ENCODE measurements at places on chromosomes 7 and 10.

DNA sequence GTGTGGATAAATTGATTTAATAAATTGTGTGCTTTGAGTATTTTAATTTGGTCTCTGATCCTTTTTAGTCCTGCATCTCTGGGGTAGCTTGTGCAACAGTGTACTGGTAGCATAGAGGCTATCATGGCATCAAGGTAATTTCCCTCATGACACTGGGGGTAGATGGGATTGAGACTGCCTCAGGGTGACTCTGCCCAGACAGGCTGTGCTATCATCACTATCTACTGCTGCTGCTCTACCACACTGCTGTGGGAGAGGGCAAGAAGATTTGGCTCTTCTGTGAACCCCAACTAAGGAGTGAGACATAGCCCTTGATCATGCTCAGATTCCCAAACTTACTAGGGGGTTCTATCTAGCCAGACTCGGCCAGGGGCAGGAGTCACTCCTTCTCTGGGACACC lies 43.6 kb upstream of the JAZF1 start:
- DNase-seq = no peak

DNA sequence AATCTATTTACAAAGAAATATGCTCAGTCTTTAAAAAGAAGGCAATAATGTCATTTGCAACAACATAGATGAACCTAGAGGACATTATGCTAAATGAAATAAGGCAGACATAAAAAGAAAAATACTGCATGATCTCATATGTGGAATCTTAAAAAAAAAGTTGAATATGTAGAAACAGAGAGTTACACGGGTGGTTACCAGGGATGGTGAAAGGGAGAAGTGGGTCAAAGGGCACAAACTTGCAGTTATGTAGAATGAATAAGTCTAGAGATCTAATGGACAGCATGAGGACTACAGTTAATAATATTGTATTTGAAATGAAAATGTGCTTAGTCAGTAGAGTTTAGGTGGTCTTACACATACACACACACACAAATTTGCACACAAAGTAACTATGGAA lies 88.2 kb upstream of the CCDC71L start:
- no peak for DNase-seq

DNA sequence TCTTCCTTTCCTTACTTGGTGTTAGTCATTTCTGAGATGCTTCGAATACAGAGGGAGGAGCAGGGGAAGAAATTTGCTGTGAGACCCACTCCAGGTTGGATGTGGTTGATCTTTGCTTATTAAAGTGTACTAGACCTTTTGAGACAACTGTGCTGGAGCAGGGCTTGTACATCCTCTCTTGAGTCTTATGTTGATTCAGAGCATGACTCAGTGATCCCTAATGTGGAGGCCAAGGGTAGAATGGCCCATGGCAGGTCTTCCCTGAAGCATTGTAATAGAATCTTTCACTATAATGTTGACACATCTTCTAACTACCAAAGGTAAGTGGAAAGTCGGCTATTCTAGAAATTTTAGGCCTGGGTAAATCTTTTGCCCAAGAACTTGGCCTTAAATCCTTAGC lies 17.0 kb upstream of the SFR1 start:
- no peak for DNase-seq

DNA sequence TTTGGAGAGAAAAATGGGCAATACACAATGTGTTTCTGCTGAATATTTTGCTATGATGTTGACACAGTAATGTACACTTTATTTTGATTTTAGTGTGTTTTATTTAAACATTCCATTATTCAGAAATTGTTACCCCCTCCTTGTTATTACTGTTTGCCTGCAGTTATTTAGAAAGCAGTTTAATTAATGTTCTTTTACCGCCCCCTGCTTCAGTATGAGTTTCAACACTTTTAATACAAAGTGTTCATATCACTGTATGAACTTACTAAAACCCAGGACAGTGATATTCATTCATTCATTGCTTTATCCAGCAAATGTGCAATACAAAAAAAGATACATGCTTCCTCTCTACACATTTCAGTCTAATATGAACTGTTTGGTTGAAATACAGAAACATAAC lies 159.3 kb downstream of the AUTS2 start:
- no peak for DNase-seq

GRCh38 chr7:157622408-157623205 lies 285.8 kb downstream of the DNAJB6 start:
- DNase-seq = no peak

GRCh38 chr7:1268866-1269265 lies 36.2 kb downstream of the UNCX start:
- no peak for DNase-seq

DNA sequence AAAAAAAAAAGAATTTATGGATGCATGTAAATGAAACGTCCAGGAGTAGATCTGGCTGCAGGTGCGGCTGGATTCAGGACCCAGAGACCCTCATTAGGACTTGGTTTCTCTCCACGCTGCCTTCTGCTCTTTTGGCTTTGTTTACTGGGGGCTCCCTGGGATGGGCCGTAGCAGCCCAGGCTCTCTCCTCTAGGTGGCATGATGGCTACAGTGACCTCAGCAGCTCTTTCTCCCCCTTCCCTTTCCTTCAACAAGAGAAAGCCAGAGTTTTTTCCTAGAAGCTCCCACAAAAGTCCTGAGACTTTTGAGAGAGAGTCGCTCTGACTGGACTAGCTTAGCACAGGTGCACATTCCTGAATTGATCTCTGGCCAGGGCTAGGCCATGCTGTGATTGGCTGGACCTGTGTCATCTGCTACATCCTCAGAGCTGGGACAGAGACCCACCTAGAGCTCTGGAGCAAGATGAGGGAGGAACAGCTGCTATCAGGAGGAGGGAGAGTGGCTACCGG lies 67.8 kb upstream of the PDCD4 start:
- peak; percentile 16 for DNase-seq

GRCh38 chr10:85256481-85256880 lies 928.1 kb downstream of the CCSER2 start:
- no peak for DNase-seq

DNA sequence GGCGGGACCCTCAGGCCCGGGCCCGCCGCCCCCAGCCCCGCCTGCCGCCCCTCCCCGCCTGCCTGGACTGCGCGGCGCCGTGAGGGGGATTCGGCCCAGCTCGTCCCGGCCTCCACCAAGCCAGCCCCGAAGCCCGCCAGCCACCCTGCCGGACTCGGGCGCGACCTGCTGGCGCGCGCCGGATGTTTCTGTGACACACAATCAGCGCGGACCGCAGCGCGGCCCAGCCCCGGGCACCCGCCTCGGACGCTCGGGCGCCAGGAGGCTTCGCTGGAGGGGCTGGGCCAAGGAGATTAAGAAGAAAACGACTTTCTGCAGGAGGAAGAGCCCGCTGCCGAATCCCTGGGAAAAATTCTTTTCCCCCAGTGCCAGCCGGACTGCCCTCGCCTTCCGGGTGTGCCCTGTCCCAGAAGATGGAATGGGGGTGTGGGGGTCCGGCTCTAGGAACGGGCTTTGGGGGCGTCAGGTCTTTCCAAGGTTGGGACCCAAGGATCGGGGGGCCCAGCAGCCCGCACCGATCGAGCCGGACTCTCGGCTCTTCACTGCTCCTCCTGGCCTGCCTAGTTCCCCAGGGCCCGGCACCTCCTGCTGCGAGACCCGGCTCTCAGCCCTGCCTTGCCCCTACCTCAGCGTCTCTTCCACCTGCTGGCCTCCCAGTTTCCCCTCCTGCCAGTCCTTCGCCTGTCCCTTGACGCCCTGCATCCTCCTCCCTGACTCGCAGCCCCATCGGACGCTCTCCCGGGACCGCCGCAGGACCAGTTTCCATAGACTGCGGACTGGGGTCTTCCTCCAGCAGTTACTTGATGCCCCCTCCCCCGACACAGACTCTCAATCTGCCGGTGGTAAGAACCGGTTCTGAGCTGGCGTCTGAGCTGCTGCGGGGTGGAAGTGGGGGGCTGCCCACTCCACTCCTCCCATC lies 82.7 kb downstream of the PAX2 start:
- peak; percentile 71 for DNase-seq

DNA sequence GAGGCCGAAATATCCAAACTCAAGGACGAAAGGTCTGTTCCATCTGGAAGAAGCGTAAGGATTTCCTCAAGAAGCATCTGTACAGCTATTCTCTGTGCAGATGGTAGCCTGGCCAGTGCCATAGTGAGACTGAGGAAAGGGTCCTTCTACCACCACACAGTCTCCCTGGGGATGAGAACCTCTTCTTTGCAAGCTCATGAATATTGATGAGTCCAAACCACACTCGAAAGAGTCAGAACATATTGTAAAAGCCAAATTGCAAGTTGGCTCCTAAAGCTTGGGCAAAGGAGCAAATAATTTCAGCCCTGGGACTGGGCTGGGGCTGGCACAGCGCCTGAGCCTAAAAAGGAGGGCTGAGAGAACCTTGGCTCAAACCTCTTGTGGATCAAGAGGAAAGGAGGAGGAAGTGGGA lies 66.1 kb upstream of the PIP4K2A start:
- no peak for DNase-seq

GRCh38 chr10:29033311-29033940 lies 255.4 kb upstream of the LYZL1 start:
- no peak for DNase-seq

GRCh38 chr7:157983502-157984422 lies 603.9 kb downstream of the PTPRN2 start:
- DNase-seq = no peak

DNA sequence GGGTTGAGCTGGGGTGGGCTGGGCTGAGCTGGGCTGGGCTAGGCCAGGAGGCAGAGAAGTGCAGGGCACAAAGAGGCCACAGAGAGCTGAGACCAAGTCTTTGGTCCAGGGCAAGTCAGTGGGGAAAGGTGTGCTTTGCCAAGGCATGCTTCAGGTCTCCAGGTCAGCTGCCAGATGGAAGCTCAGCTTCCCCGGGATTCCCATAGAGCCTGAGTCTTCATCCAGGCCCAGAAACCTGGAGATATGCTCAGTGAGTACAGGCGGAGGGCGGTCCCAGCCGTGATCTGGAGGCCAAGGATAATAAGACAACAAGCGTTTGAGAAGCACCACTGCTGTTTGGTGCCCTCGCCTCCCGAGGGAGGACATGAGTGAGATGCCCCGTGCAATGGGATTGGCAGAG lies 4.7 kb upstream of the CALN1 start:
- no peak for DNase-seq

GRCh38 chr10:127039435-127039834 lies 134.2 kb downstream of the DOCK1 start:
- no peak for DNase-seq

DNA sequence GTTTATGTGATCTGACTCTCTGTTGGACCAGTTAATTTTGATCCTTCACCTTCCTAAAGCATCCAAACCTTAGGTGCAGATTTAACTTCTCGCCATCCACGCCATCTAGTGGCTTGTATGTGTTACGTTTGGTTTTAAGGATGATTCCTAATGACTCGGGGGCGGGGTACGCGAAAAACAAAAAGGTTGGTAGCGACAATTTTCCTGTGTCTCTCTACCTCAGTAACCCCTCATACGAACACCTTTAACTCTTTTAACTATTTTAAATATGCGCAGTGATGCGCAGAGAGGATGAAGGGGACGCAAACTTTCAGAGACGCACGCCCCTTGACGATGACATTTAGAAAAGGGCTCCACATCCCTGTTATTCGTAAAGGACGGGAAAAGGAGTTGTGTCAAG lies 714 bp upstream of the KCND2 start:
- peak; percentile 15 for DNase-seq

DNA sequence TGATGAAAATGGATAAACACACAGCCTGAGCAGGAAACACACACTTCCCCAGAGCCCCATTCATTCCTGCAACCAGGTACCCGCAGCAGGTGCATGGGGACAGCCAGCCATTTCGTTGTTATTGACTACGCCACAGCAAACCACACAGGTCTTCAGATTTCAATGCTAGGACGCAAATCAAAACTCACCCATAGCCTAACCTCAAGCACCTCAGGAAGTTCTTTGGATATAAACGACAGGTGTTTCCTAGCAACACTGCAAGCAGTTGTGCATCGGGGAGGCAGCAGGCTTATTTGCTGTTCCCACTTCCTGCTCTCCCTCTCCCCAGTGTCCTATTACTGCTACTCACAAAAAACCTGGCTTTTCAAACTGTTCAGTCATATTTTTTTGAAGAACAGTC lies 176.5 kb upstream of the FRMD4A start:
- no peak for DNase-seq

DNA sequence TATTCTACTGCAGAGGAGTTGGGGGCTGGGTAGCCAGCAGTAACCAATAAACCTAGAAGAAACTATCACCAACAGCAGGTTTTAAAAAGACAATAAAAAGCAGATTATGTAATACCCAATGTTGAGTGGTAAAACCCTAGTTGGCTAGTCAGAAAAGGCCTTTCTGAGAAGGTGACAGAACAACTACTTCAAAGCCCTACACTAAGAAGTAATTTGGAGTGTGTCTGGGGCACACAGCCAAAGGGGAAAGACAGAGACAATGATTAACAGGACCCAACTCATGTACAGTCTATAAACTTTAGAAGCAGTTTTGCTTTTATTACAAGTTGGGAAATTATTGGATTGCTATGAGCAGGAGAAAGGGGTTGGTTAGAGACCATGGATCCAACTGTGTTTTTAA lies 77.2 kb upstream of the TMEM106B start:
- no peak for DNase-seq

DNA sequence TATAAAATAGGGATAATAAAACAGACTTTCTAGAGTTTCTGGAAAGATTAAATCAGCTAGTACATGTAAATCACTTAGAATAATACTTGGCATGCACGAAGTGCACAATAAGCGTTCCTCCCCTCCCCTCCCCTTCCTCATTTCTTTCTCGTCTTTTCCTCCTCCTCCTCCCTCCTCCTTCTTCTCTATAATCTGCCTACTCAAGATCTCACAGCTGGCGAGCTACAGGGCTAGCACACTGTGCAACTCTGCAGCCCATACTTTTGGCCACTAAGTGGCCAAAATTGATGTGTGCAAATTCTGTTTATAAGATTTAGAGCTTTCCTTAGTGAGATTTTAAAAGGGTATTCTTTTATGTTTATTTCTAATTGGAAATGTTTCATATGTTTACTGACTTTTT lies 565.3 kb downstream of the PHTF2 start:
- DNase-seq = no peak

DNA sequence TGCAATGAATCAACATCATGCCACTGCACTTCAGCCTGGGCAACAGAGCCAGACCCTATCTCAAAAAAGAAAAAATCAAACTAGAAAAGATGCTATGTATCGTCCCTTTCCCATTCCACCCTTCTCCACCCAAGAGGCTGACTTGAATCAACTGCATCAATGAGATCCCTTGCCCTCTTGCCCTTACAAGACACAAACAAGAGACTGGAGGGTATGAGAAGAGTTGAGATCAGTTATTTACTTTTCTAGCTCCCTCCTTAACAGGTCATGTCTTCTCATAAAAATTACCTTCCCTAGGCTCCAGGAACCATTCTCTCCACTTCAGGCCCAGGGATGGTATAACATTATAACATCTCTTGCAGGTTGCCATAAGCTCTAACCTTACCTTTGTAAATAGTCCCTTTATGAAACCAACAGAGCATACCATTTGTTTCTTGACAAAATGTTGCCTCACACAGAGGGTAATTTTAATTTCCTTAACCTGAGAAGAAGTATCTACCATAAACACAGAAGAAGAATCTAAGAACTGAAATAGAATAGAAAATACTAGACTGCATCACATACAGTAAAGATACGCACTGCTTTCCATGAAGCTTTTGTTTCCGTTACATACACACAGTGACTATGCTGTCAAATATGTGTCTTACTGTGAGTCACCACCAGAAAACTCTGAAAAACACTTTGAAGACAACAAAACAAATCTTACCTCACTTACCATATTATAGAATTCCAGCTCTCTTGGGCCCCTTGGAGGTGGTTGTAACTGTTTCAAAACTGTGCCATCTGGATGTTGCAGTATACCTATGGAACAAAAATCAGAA lies 30.5 kb downstream of the IPMK start:
- DNase-seq = peak; percentile 46
